Stimulated activated CD4-positive, alpha-beta T cell treated with anti-CD3 and anti-CD28 coated beads, Interleukin-12 subunit alpha, Interleukin-12 subunit beta, amount 100 ng/mL, for 48 hours (primary cell): ENCODE measurements at places on chromosomes 11 and 22.
A peak's percentile ranks its signal among the peaks of the same experiment; 100 is the strongest.

DNA sequence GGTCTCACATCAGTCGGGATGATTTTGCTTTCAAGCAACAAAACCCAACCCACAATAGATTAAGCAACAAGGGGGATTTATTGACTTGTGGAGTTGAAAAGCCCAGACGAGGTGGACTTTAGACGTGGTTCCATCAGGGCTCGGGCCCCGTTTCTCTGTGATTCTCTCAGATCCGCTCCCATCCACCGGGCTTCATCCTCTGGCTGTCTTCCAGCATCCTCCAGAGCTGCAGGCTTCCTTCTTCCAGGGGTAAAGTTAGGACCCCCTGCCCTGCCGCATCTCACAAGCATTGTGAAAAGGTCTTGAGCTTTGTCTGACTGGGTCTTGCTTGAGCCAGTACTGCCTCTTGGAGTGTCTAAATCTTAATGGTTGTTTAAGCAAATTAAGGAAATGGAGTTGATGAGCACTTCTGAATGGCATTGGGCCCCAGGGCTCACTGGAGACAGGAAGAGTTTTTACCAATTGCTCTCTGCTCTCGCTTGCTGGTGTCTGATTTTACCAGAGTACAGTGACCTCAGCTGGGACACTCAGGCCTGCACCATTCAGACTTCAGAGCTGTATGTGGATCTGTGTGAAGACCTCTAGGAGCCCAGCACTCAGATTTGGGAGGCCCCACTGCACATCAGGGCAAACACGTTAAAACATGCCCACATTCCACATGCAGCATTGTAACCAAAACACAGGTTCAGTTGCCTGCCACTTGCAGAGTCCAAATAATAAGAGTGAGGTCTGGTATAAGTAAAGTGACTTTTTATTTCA is 13.5 kb upstream of the FTH1 start:
- no peak for DNase-seq

DNA sequence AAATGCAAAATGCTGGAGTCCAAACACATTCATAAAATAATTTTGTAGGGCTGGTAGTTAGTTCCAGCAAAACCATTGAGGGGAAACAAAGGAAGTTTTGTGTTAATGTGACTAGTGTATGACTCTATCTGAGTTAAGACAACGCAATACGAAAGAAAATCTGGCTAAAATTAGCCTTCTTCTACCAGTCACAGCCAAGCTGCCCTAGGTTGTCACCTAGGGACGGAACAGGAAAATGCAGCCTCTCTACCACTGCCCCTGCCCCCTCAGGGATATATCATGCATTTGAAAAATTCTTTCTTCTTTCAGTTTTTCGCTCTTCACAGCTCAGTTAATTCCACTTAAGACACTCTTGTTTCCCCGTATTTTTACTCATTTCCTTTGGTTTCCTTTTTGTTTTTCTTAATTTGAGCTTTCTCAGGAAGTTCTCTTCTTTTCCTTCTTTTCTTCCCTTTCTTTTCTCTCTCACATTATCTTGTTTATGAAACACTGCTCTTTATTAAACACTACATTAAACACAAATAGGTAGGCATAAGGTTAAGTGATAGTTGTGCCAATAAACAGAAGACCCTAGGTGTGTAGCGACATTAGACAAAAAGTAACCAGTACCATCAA is 30.6 kb downstream of the KIRREL3 start:
- no peak for DNase-seq

DNA sequence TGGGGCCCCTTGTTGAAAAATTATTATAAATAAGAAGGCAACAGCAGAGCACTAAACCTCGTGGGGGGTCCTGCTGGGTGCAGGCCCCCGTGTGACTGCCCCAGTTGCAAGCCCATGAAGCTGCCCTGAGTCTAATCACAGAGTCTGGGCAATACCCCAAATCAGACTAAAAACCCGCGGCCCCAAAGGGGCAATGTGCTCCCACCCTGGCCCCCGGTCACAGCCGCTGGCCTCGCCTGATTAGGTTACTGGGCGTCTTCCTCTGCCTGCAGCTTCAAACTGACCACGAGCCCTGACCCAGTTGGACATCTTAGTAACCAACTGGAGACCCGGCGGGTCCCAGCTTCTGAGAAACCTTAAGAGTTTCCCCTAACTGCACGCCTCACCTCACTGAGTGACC is 1.6 kb downstream of the CXCR5 start:
- no peak for DNase-seq

- DNase-seq, result no peak
Measured at GRCh38 chr11:93986716-93987115, 34.4 kb upstream of the HEPHL1 start.

DNA sequence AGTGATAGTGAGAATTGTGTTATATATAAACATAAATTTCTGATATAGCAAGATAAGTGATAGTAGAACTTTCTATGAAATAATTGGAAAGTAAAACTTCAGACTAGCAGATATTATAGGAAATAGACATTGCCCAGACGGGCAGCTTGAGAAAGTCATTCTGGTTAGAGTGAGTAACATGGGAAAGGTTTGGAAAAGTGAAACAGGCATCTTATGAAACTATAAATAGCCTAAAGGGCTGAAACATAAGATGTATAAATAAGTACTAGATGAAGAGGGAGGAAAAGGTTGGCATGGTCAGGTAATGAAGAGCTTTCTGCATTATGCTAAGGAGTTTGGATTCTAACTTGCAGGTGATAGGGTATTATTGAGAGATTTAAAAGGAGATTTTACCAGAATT is 101.3 kb downstream of the DYNC2H1 start:
- no peak for DNase-seq

DNA sequence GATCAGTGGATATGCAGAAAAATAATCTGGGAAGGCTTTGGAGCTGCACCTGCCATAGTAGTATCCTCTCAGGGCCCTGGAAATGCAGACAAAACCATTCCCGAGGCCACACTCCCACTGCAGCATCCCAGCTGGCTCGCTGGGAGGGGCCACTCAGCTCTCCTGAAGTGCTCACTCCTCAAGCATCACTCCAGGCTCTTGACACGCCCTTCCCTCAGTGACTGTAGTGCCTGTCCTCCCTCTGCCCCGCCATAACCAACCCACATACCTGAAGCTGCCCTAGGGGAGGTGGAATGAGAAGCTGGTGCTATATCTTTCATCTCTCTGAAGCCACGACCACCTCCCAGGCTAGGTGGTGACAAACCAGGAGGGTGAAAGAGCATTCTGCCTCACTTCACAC is 4.8 kb downstream of the DSCAML1 start:
- DNase-seq, result no peak

- DNase-seq, result no peak
Measured at GRCh38 chr11:119537306-119538253, 114.6 kb upstream of the THY1 start.

- no peak for DNase-seq
Measured at GRCh38 chr11:112777283-112777751, 183.9 kb upstream of the NCAM1 start.

GRCh38 chr11:44589301-44589700 is 23.8 kb downstream of the CD82 start:
- DNase-seq, result no peak

- DNase-seq, result peak; percentile 95
Measured at GRCh38 chr11:60841797-60842667, at the start of gene CCDC86. Gene CCDC86 (plus strand): TSS chr11:60842113. CDS start chr11:60842125, 12 bp downstream.

DNA sequence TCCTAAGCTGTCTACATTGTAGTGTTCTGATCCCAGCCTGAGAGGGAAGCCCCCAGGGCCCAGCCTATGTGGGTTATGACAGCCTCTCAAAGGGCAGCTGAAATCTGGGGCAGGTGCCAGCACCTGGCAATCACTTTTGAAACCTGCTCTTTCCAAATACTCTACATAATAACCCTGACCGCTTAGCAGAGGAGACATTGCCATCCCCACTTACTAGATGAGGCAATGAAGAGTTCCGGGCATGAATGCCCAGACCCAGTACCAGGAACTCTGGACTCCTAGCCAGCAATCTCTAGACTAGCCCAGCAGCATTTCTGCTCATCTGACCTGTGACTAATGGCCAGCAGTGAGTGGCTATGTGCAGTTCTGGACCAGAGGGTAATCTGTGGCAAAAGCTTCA is 412.4 kb upstream of the CADM1 start:
- no peak for DNase-seq

DNA sequence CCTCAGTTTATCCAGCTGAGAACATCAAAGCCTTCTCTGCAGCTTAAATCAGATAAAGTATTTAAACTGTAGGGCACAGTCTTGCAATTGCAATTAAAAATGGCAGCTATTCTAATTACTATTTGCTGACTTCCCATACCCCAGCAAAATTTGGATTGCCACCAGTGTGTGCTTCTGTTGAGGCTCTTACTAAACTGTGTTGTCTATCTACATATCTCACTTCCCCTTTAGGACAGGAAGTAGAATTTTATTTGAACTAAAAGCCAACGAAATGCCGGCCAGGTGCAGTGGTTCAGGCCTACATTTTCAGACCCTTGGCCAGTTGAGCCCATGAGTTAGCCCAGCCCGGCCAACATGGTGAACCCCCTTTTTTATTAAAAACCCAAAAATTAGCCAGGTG is 7.1 kb downstream of the SAA4 start:
- DNase-seq, result no peak

DNA sequence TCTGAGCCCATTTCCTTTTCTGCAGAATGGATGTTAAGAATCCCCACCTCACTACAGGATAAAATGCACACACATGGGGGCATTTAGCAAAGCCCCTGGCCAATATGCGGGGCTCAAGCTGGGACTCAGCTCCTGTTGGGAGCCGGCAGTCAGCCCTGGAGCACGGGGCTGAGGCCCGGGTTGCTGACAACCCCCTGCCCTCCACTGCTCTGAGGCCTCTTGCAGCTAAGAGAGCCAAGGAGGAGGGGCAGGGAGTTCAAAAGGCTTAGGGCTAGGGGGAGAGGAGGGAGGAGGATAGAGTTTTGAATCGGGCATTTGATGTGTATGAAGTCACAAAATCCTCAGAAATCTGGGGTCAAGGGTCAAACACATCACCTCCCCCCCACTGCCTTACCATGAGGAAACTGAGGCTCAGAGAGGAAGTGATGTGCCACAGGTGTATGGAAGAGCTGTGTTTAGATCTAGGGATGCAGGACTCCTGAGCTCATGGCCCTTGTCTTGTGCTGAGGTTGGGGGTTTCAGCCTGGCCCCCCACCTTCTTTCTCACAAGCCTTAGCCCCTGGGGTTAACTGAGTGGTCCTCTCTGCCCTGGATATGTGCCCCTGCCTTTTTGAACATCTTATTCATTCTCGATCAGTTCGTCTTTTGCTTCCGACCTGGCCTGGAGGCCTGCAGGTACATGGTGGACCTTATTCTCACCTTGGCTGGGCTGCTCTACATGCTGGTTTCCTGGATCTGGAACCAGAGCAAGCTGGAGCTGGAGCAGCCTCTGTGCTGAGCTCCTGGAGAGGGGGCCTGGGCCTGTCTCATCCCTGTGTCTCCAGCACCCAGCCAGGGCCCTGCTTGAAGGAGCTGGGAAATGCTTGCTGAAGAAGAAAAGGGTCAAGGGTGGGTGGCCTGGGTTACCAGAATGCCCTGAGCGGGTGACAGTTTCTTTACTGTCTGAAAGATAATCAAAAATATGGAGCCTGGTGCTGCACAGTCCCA is 80.3 kb downstream of the LRRC32 start:
- no peak for DNase-seq

DNA sequence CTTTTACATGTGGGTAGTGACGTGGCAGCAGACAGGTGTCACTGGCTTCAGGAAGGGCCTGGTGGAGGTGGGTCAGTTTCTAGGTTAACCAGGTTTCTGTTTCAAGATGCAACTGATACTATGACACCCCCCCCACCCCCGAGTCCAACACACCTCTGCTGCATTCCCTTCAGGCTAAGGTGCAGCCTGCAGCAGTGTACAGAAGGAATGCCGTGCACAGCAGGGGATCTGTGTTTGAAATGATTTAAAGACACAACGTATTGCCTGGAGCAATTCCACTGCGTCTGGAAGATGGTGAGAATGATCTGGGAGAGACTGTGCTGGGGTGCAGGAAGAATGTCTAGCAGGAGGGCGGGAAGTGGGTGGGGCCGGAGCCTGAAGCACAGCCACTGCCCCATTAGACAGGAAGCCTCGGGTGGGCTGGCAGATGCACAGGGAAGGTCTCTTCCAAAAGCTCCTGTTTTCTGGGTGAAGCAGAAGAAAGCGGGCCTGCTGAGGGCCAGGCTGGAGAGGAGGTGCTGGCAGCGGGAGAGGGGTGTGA is 11.9 kb upstream of the TESMIN start:
- DNase-seq, result no peak

GRCh38 chr22:30753701-30754100 is 59.0 kb downstream of the OSBP2 start:
- no peak for DNase-seq

- DNase-seq, result no peak
Measured at GRCh38 chr11:114315749-114316368, 19.7 kb downstream of the NNMT start.

GRCh38 chr11:69650832-69651344 is 9.9 kb downstream of the CCND1 start:
- DNase-seq, result no peak

- DNase-seq, result no peak
Measured at GRCh38 chr11:18065572-18065971, 19.5 kb upstream of the TPH1 start.

DNA sequence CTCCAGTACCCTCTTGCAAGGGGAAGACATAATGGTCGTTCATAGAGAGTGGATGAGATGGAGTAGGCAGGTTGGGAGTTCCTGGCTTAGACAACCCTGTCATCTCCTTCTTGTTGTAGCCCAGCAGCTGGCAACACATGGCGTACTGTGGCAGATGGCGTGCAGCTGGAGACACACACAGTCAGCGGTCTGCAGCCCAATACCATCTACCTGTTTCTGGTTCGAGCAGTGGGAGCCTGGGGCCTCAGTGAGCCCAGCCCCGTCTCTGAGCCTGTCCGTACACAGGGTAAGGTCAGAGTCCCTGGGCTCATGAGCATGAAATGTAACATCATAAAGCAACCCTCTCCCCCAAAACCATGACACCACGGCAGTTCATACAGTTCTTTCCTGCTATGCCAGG is 8.7 kb downstream of the ROBO3 start:
- no peak for DNase-seq

DNA sequence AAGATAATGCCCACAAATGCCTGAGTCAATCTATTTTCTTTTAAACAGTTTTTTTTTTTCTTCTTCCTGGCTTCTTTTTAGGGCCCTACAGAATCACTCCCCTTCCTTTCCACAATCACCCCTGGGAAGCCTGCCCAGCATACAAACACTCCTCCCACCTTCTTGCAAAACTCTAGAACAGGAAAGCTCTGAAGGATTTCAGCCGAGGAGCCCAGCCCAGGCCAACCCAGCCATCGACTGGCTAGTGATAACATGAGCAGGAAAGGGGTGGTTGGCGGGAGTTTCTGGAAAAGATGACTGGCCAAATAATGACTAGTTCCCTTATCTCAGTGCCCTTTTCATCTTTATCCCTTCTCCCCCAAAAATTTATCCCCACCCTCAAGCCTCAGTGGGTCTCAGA is 68.2 kb downstream of the USP35 start:
- DNase-seq, result no peak

GRCh38 chr22:46936378-46936903 is 174.0 kb downstream of the TBC1D22A start:
- no peak for DNase-seq

DNA sequence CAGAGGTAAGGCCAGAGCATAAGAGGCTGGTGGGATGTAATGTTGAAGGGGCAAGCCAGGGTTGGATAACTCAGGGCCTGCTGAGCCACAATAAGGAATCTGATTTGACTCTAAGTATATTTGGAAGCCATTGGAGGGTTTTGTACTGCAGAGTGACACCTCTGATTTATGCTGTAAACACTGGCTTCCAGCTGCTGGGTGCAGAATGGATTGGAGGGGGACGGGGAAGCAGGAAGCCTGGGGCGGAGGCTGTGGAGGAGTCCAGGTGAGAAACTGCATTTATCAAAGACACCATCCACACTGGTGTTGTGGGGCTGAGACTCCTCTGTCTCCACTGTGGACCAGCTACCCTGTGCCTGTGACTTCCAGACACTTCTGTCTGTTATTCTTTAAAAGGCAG is 26.8 kb downstream of the MIAT start:
- no peak for DNase-seq

- DNase-seq, result no peak
Measured at GRCh38 chr11:5046754-5047330, 516 bp downstream of the OR52J3 start.
